ENCODE measurements at places on chromosomes 1 and 21.

- no peak for DNase-seq
Observed at GRCh38 chr1:54487571-54488050, 60.4 kb upstream of the ACOT11 start.

GRCh38 chr1:165403835-165404482, 41.0 kb downstream of the RXRG start:
- DNase-seq = peak; percentile 28

DNA sequence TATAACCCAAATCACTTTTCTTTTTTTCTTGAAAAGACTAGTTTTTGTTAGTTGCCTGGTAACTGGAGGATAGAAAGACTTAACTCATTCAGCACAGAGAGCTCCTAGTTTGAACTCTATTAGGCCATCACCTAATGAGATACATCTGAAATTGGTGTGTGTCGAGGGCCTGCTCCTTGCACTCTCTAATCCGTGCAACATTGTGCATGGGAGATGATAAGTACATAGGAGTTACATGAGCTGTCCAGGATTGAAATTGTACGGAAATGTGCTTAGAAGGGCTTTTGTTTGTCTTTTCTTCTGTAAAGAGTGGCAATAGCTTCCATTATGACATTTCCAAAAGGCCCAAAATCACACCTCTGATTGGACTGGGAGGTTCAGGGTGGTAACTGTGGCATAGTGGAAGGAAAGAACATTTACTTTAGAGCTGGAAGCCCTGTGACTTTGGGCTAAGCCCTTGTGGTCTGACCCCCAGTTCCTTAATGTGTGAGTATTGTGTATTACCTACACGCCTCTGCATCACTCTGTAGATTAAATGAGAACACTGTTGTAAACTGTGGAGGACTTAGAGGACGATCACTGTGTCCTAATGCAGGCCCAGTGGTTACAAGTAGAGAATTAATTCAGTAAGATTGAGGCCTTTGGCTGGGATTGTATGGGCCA, 71.2 kb downstream of the FGGY start:
- DNase-seq = no peak

DNA sequence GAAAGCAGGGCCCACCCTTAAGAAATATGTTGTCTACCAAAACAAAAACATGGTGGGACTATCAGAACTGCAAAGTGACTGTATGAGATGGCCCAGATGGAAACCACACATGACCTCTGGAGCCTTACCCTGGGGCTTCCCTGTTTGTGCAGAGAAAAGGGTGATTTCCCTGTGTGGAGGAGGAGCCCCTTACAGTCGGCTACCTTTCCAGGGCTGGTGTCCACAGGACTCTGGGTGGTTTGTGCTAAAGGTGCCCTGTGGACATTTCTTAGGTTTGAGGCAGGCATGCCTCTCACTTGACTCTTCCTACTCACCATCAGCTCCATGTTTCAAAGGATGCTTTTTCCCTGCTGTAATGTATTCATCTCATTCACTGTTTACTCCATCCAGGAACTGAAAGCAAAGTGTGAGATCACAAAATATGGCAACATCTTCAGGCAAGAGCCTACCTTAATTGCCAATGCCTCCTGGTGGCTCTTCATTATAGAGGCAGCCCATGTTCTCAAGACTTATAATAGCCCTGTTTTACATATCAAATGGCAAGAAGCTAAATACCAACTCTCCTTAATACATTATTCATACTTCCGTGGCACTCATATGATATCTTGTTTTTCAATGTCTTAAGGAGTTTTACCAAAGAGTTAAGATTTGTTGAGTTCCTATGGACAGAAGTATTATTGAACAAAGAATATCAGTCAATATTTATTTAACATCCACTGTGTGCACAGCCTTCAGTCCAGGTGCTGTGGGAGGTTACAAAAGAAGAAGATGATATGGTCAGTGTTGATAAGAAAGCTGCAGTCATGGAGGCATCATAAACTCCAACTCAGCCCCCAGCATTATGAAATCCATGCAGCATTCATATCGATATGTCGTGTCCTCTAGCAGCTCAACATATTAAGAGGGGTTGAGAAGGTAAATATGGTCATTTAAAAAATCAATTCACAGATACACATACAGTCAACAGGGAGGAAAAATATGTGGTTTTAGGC, 15.5 kb upstream of the TFF3 start:
- DNase-seq = no peak

DNA sequence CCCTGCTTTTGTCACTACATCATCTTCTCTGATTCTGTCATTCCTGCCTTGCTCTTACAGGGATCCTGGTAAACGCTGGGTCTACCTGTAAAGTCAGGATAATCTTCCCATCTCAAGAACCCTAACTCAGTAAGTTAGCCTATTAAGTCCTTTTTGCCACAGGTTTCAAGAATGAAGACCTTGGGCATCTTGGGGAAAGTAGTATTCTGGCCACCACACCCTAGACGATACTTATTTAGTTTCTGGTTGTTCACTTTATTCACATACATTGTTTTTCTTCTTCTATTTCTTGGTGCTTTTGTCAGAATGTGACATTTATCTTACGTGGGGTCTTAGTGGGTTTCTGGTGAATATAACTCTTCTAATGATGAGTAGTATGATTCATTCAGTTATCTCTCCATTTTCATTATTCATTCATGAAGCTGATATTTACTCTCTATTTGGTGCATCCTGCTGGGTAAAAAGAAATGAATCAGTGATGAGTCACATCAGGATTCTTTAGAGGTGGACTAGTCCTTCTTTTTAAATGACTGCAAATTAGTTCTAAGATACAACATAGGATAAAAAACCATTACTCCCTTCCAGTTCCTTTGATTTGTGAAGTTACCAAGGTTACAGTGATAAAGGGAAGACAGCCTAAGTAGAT, 514.4 kb upstream of the B3GALT2 start:
- peak; percentile 28 for DNase-seq

DNA sequence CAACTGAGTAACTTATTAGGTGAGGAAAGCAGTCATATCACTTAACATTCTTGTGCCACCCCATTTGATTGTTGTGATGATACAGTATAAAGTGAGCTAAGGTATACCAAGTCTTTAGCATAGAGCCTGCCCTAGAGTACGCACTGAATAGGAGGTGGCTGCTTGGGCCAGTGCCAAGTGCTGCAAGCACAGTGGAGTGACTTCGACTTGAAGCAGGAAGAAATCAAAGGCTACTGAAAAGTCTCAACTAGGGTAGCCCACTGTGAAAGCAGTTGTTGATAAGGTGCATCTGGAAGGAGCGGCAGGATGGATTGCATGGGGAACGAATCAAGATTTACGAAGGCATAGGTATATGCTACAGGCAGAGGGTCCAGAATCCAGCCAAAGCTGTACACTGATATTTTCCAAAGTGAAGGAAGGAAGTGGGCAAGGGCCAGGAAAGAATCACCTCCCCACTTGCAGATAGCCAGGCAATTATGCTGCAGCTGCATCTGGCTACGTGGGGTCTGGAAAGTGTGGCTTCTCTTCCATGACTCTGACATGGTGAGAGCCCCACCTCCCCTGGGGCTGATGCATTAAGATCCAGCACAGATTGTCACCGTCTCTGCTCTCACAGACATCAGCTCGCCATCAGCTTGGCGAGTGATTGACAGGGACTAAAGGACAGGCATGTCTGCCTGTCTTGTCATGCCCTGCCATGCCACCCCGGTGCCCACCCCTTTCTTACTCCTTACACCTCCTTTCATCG, 287.0 kb upstream of the PLXNA2 start:
- DNase-seq = no peak

GRCh38 chr1:87951852-87952251, 623.2 kb downstream of the LMO4 start:
- DNase-seq = no peak

DNA sequence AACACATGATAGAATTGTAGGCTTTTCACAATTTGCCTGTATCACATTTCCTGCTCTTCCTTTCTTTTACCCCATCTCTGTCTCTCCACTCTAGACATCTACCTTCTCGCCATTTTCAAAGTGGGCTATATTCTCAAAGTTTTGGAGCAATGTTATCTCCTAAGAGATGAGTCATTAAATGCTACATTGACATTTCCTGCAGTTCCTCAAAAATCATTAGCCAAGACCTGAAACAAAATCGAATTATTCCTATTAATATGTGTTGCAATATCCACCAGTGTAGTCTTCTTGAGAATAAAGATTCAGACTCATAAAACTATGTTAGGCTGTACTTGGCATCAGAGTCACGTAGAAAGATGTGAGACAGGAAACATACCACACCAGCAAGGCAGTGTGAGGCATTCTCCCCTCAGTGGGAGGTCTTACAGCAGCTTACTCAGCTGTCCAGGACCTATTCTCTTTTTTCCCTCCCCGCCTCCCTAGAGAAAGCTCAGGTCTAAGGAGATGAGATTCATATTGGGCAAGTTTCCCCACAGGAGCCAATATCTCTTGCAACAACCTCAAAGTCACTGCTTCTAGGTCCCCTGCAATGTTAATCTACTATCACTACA, 38.8 kb downstream of the FRRS1 start:
- no peak for DNase-seq

GRCh38 chr1:43985984-43986595, 5.3 kb upstream of the CCDC24 start:
- DNase-seq = no peak

DNA sequence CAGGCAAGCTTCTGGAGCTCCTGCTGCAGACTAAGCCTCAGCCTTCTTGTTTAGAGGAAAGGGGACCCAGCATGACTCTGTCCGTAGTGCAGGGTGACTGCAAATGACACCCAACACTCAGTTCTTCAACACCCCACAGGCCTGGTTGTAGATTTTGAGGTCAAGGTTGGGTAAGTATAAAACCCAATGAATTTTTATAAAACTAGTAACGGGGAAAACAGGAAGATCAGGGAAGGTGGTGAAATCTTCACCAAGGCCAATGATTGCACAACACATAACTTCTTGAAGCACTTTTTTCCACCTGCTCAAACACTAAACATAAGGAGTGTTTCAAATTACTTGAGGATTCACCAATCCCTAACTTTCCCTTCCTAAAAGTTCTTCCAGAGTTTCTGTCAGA, 89.4 kb upstream of the JAK1 start:
- no peak for DNase-seq

- no peak for DNase-seq
Observed at GRCh38 chr1:240401731-240402130, 210.2 kb downstream of the GREM2 start.

- no peak for DNase-seq
Observed at GRCh38 chr1:242690849-242691609, 166.5 kb upstream of the PLD5 start.

DNA sequence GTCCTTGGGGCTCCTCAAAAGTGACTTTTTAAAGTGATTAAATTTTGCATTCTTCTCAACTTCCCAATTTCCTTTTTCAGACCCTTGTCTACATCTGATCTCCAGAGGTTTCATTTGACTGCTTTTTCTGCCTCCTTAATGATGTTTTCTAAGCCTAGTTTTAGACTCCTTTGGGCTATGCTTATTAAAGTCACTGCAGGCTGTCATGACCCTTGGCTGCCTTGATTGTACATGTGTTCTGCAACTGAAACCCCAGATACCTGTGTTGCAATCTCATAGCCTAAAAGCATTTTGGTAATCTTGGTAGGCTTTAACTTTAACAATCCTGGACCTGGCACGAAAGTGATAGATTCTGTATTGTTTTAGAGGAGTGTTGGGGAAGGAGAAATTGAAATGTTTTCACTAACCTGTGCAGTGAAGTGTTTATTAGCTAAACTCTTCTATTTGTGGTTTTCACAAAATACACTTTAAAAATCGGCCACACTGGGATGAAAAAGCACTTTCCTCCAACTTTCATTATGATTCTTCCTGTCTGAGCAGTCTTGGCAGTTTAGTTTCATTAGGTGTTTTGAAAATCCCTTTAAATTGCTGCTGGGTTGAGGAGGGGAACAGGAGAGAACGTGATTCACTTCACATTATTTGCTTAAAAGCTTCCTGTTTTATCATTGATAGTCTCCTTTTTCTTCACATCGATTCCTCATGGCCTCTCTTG, 4.9 kb downstream of the MACO1 start:
- no peak for DNase-seq

DNA sequence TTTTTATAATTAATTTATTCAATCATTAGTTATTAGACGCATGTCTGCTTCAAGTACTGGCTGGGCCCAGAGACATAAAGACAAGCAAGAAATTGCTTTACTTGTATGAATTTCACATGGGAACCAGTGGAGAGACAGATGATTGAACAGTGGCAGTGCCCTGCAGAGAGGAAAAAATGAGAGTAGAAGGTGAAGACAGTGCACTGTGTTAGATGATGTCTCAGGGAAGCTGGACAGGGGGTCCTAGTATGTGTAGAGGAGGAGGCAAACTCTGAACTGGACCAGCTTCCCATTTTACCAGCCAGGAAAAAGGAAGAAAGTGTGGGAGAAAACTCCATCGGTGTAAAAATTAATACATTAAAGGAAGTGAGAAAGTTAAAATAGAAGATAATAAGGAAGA, 126.0 kb downstream of the BACH1 start:
- DNase-seq = no peak

GRCh38 chr1:60129911-60130310, 56.3 kb upstream of the C1orf87 start:
- no peak for DNase-seq

GRCh38 chr1:204578867-204579664, 62.9 kb downstream of the MDM4 start:
- no peak for DNase-seq

DNA sequence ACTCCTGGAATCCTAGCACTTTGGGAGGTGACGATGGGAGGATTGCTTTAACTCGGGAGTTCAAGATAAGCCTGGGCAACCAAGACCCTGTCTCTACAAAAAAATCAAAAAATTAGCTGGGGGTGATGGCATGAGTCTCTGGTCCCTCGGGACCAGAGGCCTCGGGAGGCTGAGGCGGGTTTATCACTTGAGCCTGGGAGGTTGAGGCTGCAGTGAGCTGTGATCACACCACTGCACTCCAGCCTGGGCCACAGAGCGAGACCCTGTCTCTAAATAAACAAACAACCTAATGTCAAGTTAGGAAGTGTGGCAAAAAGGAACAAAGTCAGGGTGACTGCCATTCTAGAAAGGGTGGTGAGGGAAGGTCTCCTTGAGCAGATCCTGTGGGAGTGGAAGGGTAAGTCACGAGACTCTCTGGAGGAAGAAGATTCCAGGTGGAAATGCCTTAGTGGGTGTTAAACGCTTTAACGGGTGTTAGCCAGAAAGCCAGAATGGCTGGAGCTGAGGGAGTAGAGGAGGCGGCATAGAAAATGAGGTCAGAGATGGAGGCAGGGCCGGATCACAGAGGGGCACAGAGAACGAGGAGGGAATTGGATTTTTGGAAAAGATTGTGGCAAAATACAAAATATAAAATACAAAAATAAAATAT, 62.2 kb upstream of the ATP5PO start:
- no peak for DNase-seq

DNA sequence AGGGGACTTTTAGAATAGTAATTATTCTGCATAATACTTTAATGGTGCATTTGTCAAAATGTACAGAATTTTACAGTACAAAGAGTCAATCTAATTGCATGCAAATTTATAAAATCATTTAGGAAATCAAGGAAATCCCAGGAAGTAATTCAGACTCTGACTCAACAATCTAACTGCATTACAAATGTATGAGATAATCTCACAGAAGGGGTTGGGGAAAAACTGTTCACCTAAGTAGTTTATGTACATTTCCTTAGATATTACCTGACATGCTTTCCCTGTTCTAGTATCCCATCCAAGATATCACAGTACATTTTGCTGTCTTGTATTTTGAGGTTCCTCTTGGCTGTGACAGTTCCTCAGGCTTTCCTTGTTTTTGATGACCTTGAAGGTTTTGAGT, 4.7 kb downstream of the CRB1 start:
- DNase-seq = no peak

- DNase-seq = peak; percentile 7
Observed at GRCh38 chr1:25922971-25923552, 16.8 kb upstream of the STMN1 start.

Data from A549 (cell line).